Left hindlimb (tissue), 1 donor: ENCODE measurements at places on chromosomes 4 and X.

GRCh38 chr4:76605099-76605563 is 170.1 kb downstream of the SHROOM3 start:
- no peak for DNase-seq

DNA sequence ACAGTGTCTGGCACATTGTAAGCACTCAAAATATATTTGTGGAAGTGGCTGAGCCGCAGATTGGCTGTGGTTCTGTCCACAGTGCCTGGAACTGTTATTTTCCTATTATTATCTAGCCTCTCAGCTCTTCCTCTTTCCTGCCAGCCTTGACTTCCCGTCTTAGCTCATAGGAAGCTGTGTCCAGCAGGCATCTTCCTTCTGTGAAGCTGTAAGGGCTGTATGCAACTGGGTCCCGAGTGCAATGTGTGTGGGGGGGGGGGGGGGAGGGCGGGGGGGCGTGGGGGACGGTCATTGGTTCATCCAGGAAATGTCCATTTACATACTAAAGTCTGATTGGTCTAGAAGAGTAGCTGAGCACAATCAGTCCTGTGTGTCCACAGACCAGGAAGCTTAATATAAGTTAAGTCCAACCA is 210.7 kb downstream of the PDGFRA start:
- DNase-seq = peak; percentile 76

GRCh38 chrX:110421500-110422455 is 63.1 kb downstream of the RTL9 start:
- no peak for DNase-seq

GRCh38 chr4:7546152-7546808 is 111.5 kb upstream of the PSAPL1 start:
- no peak for DNase-seq

DNA sequence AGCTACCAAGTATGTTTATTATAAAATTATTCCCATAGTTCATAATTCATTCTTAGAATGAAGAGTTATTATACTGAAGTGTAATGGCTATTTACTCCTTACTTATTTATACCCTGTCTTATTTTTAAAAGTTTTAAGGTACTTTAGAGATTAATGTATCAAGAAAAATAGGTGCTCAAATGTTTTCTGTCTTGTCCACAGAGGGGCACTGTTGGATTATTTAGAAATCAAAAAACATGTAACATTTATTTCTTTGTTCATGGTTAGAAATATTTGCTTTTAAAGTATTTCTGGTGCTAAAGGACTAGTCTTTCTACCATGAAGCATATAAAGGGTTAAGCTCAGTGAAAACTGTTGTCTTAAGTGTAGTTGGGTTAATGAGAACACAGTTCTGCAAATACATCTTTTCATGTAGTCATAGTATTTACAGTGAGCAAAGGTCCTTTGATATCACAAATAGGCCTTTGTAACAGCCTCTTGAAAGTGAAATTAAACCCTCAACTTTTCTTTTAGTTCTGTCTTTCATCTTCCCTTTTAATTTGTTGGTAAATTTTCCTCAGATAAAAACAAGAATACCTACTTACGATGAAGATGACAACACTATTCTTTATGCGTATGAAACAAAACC is 7.7 kb downstream of the SCML1 start:
- DNase-seq = no peak

DNA sequence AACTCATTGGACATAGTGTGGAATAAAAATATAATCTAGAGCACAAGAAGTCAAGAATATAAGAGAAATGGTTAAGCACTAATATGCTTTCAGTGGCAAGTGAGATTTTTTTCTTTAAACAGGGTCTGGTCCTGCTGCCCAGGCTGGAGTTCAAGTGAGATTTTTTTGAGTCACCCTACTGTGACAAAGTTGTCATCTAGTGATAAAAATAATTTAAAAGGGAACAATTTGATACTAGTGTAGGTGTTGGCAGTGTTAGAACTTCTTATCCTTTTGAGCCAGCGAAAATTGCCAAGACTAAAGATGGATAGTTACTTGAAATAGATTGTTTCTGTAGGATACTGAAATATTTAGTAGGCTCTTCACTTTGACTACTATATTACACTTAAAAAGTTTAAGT is 67.9 kb upstream of the TECRL start:
- DNase-seq = no peak

DNA sequence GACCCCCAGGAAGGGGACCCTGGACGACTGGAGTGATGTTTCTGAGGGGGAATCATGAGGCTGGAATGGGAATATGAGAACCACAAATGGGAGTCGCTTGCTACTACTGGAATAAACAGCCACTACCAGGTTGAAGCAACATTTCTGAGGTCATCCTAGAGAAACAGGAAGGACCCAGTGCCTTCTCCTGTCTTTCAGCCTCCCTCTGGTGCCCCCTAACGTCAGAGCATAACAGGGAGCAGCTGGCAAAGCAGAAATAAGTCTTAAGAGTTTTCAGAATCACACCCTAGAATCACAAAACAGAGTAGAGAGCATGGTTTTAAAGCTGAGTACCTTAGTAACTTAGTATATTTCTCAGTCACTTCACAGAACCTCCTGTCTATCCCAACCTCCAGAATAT is 347.8 kb upstream of the PITX2 start:
- no peak for DNase-seq

DNA sequence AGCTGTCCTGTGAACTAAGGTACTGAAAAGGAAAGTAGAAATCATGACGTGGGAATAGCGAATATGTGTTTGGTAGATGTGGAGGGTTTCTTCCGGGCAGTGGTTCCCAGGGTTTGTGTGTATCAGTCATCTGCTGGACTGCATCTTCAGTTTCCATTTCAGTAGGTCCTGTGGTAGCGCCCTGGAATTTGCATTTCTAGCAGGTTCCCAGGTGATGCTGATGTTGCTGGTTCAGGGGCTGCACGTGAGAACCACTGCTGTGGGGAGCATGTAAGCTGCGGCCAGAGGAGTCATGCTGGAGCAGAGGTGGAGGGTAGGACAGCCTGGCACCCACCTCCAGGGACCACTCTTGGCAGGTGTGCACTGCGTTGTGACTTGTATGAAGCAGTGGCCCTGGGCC is 47.1 kb downstream of the ARHGAP10 start:
- DNase-seq = no peak

DNA sequence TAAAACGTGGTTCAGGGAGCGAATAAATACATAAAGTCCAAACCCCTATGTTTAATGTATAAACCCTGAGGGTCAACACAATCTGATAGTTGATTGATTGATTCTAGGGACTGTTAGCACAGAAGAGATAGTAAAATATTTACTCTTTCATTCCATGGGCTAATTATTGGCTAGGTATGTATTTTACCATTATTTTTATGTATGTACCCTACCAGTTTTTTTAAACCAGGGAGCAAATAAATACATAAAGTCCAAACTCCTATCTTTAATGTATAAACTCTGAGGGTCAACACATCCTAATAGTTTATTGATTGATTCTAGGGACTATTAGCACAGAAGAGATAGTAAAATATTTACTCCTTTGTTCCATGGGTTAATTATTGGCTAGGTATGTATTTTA is 40.0 kb downstream of the ZFX start:
- no peak for DNase-seq

GRCh38 chr4:119498527-119498926 is 130.1 kb downstream of the PDE5A start:
- no peak for DNase-seq

- no peak for DNase-seq
Measured at GRCh38 chr4:99435154-99435553, at the start of gene ADH7. TSS of gene ADH7 (minus strand) at chr4:99435342. CDS start at chr4:99435233, 109 bp downstream.

GRCh38 chr4:87567191-87567590 is 38.0 kb upstream of the SPARCL1 start:
- no peak for DNase-seq

GRCh38 chrX:15749642-15750610 is 11.9 kb downstream of the CA5B start:
- no peak for DNase-seq

DNA sequence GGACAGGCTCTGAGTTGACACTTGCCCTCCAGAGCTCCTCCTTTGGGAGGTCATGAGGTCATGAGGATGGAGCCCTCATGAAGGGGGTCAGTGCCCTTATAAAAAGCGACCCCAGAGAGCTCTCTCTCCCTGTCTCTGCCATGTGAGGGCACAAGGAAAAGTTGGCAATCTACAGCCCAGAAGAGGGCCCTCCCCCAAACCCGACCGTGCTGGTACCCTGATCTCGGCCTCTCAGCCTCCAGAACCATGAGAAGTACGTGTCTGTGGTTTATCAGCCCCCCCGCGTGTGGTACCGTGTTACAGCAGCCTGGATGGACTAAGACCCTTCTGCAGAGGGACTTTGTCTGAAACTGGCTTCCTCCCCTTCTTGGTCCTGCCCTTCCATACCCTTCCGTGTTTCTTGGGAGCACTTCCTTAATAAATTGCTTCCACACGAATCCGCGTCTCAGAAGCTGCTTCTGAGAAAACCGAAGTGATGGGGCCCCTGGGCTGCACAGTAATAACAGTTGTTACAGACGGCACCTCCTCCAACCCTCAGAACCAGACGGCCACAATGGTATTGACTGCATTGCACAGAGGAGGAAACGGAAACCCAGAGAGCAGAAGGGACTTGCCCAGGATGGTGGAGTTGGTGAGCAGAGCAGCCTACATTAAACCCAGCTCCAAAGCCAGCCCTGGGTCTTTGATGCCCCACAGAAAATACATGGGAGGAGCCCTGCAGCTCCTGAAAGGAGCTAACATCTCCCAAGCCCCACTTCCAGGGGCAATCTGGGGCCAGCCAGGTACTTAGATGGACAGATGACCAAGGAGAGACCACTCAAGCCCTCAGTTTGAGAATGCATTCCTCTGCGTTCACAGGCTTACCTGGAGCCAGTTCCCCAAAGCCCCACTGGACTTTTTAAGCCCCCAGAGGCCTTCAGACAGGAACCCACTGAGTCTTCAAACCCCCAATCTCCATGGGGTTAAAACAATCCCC is 242.7 kb downstream of the BCOR start:
- no peak for DNase-seq

DNA sequence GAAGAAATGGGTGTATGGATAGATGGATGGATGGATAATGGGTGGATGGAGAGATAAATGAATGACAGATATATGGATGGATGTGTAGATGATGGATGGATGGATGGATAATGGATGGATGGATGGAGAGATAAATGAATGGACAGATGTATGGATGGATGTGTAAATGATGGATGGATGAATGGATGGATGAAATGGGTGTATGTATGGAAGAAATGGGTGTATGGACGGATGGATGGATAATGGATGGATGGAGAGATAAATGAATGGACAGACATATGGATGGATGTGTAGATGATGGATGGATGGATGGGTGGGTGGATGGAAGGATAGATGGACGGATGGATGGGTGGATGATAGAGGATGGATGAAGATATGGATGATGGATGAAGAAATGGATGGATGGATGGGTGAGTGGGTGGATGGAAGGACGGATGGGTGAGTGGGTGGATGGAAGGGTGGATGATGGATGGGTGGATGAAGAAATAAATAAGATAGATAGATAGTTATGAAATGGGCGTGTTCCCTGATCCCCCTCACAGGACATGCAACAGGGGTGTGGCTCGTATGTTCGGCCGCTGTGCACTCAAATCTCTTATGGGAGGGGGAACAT is 91.1 kb upstream of the NKX1-1 start:
- DNase-seq = no peak

DNA sequence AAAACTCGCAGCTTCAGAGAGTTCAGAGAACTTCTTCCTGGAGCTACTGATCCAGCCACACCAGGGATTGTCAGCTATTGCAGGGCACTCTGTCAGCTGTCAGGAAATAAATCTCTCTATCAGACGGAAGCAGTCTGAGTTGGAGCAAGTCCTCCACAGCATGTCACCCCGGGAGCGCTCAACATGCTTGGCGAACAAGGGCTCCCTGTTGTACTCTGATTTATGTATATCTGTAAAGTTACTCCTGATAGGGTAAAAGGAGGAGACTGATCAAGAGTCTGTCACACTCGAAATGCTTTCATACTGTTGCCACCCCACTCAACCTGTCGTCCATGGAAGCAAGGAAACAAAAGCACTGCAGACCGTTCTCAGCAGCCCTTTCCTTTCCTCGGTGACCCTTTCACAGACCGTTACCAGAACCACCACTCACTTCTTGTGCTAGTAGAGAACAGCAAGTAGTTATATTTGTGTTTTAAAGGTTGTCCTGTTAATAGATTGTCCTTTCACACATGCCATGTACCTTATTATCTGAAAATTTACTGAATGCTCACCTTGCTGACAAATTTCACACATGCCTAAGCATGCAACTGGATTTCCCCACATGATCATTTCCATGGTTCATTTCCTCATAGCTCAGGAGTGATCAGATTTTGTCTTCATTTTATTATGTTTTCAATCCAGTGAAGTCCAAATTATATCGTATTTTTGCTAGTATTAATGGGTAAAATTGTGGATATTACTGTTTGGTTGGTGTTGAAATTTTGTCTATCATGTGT is 2108.9 kb upstream of the TENM3 start:
- no peak for DNase-seq

GRCh38 chr4:108465886-108466500 is 154.4 kb upstream of the RPL34 start:
- DNase-seq = no peak

GRCh38 chrX:120120223-120120622 is 4.5 kb upstream of the RHOXF1 start:
- DNase-seq = no peak

DNA sequence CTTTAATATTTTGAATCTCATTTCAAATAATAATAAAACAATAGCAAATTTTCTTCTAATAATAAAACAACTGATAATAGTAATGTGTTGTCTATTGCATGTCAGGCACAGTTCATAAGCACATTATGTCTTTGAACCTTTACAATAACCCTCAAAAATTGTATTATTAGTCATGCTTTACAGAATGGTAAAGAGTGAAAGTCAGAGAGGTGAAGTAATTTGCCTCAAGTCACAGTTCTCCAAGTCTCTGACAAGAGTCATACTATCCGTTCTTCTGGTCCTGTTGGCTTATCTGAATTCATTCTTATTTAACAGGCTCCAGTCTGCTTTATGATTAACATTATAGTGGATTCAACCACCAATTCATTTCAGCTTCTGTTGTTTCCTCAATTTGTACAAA is 313.0 kb downstream of the AFF2 start:
- no peak for DNase-seq

GRCh38 chr4:107058828-107059227 is 22.7 kb upstream of the DKK2 start:
- no peak for DNase-seq

DNA sequence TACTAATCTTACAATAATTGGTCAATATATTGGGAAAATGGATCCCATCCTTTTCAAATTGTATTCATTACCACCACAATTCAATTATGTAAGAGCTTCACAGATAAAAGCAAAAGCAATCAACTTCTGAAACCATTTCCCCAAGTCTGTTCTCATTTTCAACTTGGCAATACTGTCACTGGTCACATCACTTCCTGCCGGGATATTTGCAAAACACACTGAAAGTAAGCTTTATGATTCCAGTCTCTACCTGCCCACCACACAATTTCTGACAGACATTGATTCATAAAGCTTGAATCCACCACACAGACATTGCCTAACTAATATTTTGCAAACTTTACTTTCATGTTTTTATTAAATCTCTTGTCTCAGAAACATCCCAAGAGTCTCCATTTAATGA is 53.6 kb downstream of the LIN54 start:
- DNase-seq = no peak
